PC-3 (cell line): ENCODE measurements at places on chromosomes 1 and 21.

DNA sequence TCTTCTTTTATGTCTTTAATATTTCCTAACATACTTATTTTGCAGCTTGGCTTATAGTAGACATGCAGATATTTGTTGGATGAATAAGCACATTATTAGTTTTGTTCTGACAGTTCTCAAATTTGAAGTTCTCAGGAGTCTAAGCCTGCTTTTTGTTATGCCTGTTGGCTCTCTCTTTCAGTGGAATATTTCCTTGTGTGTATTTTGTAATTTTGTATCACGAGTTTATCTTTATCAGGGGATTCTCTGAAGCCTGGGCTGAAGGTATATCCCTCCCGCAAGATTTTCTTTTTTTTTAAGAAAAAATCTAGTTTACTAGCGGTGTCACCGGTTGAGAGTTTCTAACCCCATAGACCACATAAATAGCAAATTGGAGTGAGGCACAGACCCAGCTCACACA lies 105.9 kb downstream of the RGL1 start:
- DNase-seq, result no peak

DNA sequence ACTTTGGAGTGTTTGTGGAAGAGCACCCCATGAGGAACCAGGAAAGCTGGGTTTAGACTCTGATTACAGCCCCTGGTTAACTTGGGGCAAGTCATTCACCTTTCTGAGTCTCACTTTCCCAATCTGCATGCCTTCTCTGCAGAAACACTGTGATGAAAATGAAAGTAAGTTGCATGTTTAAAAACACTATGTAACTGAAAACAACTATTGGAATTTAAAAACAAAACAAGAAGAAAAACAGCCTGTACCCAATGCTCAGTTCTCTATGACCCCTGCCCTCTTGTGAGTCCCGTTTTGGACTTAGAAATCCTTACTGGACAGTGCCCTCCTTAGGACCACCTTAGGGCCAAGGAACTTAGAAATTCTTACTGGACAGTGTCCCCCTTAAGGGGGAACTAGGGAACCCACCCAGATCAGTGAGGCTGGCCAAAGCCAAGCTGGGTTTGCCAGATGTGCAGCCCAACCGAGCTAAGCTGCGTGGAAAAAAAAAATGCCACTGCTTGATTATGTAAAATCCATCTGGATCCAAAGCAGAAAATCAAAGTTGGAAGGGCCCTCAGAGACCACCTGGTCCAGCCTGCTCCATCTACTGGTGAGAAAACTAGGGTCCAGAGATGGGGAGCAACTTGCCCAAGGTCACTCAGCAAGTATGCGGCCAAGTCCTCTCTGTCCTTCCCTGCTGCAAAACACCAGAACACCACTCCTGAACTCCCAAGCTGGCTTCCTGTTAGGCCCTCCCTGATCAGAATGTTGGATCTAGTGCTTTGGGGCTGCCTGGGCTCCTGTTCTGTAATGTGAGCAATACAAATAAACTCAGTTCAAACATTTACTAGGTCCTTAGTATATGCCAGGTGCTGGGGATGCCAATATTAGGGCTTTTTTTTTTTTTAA lies 77.7 kb downstream of the MRPL37 start:
- DNase-seq, result no peak

- peak; percentile 43 for DNase-seq
These were observed 16.8 kb upstream of the SH3GLB1 start for GRCh38 chr1:86687595-86687994.

- no peak for DNase-seq
These were observed 190.0 kb downstream of the BRINP2 start for GRCh38 chr1:177360791-177361190.
